ENCODE measurements at places on chromosomes 16 and 17.

- no peak for DNase-seq
Measured at GRCh38 chr17:65455154-65455971, 106.1 kb downstream of the AXIN2 start.

DNA sequence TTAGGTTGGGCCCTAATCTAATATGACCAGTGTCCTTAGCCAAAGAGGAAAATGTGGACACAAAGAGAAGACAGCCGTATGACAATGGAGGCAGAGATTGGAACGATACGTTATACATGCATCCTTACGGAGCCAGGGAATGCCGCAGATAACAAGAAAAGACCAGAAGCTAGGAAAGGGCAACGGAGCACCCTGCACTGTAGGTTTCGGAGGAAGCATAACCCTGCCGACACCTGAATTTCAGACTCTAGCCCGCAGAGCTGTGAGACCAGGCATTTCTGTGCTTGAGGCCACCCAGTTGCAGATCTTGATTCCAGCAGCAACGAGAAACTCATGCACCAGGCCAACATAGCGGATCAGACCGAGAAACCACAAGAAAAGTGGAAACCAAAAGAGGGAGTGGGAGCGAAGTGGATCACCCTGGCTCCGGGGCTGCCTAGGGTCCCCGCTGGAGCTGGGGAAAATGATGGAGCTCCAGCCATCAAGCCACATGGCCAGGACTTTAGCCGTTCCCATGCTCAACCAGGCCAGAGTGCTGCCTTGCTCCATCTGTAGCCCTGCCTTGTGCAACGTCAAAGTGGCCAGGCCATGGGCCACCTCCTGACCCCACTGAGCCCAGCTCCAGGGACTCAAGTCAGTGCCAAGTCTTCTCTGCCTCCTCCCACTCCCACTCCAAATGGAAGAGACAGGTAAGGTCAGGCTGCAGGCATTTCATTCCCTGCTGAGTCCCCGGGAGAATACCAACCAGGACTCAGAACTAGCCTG is 51.7 kb upstream of the RPL38 start:
- DNase-seq = no peak

- no peak for DNase-seq
Measured at GRCh38 chr17:34865716-34866115, 95.5 kb downstream of the CCT6B start.

- DNase-seq = no peak
Measured at GRCh38 chr17:57718878-57719277, 26.2 kb downstream of the CCDC182 start.

- peak; percentile 58 for DNase-seq
Measured at GRCh38 chr16:34803683-34804416, 1344.4 kb downstream of the TP53TG3F start.

DNA sequence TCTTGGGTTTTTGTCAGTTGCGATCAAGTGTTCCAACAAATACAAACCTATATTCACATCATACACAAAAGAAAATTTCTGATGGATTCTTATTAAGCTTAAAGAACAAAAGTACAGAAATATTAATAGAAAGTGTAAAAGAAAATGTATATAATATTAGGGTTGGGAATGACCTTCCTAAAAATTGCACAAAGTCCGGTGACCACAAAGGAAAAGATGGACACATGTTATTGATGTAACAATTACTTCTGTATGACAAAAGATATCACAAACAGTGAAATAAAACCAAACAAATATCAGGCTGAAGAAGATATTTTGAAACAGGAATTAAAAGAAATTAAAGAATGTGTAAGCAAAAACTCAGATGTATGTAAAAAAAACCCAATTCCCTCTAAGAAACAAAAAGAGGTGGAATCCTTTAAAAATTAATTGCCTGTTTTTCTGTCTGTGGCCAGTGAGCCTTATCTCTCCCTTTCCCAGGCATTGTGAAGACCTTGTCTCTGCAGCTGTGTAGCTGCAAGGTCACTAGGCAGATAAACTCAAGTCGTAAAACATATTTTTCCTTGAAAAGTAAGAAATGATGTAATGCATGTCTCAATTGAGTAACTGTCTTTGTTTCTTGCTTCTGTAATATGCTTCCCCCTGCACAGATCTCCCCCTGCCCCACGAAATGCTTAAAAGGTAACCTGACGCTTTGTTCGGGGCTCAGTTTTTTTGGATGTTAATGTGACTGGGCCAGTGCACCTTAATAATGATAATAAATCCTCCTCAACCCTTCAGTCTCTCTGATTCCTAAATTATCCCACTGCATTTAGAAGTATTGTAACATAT is 2.8 kb downstream of the ST6GALNAC1 start:
- DNase-seq = no peak

Data from naive thymus-derived CD8-positive, alpha-beta T cell (primary cell).